ENCODE measurements at places on chromosomes 2 and 18.

- no peak for DNase-seq
These were observed 50.5 kb upstream of the MAP4K3 start for GRCh38 chr2:39487398-39488250.

DNA sequence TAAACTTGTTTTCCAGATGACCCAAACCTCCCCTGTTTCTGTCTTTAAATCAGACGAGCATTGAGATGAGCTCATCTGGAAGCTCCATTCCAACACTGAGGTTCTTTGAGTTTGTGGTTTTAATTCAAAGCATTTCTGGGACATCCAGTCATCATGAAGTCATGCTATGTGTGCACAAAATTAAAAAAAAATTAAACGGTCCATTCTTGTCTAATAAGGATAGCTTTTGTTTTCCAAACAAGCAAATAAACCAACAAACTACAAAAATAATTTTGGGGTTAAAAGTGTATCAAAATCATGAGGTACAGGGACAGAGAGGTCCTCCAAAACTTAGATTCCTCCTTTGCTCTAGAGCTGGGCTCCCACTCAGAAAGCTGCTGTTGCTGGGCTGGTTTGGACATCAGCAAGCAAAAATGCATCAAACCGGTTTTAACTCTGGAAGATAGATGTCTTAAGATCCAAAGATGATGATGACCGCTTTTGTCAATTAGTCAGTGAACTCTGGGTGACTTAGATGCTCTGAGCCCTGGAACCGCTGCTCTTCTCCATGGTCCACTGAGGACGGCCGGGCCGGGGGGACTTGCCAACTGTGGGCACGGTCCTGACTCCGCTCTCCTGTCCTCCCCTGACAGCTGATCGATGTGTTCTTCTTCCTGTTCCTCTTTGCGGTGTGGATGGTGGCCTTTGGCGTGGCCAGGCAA lies 65.4 kb downstream of the TRPM8 start:
- DNase-seq: no peak

DNA sequence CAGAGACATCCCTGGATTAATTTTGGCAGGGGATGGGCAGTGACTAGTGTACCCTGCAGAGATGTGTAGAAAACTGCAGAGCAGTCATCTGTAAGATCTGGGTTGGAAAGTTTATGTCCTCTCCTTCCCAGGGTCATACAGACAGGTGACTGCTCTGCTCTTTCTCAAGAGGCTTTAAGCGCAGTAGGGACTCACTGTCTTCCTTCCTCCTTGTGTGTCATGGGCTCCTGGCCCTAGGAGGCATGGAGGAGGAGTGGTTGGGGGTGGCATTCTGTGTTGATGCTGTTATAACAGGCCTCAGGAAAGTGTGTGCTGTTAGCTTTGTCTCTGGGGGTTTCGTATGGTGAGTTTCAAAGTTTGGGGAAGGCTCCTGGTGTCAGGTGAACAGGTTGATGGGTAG lies 130.5 kb upstream of the MGAT5 start:
- DNase-seq: no peak

DNA sequence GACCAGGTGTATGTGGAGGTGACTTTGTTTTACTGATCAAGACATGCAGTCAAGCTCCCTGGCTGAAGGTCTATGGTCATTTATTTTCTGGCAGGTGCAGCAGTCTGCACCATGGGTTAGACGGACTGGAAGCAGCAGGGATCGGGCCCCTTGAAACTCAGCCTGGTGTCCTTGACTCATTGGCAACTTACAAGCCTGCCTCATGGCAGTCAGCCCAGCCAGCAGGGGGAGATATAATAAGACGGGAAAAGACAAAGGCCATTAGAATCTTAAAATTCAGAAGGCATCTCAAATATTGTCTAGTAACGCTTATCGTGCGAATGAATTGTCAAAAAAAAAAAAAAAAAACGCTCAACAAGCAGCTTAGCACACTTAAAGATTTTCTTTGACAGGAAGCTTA lies 308.2 kb downstream of the EN1 start:
- DNase-seq: no peak

DNA sequence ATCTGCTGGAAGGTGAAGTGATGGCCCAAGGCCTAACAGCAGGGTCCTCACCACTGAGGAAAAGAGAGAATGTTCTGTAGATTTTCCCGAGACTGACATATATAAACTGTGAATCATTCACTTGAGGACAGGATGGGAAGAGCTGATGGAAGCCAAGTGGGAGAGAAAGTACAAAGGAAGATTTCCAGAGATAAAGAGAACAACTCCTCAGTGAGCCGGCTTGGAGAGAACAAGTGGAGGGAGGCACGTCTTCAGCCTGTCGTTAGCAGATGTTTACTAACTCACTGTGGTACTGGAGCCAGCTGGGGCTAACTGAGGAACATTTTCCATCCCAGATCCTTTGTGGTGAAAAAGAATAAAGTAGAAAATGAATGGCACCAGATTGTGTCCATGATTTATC lies 552.9 kb upstream of the TNP1 start:
- DNase-seq: peak; percentile 67

DNA sequence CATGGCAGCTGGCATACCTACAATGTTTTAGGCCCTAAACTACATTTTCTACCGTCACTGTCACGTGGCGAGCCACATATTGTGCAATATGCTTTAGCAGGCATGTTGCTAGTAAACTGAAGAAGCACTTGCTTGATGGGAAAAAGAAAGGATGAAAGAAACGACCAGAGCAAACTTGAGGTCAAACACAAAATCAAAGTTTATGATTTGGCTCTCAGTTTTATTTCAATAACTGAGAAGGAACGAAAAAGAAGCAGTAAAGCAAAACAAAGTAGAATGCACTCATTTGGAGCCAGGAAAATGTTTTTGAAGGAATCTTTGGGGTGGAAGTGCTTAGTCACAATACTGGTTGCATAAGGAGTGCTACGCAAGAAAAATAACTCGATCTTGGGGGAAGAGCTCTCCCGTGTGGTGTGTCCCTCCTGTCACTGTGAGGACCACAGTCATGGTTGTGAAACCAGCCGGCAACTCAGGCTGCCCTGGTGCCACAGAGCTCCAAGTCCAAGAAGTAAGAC lies 349.8 kb downstream of the RBM43 start:
- DNase-seq: peak; percentile 2

DNA sequence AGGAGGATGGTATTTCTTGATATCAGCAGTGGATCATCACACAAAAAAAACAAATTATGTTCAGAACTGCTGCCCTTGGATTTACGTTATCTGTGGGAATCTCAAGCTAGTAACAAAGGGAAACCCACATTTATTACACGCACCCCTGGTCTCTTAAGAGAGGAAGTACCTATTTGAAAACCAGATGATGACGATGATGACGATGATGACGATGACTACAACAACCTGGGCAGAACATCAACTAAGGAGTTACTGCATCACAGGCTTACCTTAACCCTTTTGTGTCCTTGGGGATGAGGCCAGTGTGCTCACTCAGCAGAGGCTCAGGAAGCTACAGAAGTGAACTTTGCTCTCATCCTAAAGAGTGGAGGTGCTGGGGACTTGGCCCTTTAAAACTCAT lies 169.4 kb downstream of the FSHR start:
- DNase-seq: no peak

DNA sequence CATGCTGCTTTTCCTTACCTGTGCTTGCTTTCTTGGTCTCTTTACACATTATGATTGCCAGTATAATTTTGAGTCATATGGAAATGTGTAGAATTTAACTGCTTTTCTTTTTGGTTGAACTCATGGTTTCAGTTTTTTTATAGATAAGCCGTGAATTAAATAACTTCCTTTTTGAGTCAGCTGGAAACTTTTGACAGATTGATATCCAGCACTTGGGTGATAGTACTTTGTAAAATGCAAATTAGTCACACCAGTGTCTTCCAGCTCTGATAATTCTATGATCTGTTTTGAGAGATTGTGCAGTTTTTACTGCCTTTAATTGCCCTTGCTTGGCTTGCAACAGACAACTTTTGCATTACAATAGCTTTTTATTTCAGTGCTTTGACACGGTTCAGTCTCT lies 86.4 kb downstream of the NCOA1 start:
- DNase-seq: no peak

- DNase-seq: no peak
These were observed 27.7 kb upstream of the SMCHD1 start for GRCh38 chr18:2627821-2628276.

- no peak for DNase-seq
These were observed 29.6 kb upstream of the KCNG3 start for GRCh38 chr2:42523341-42523740.

GRCh38 chr2:58553937-58554336 lies 312.8 kb upstream of the FANCL start:
- no peak for DNase-seq

DNA sequence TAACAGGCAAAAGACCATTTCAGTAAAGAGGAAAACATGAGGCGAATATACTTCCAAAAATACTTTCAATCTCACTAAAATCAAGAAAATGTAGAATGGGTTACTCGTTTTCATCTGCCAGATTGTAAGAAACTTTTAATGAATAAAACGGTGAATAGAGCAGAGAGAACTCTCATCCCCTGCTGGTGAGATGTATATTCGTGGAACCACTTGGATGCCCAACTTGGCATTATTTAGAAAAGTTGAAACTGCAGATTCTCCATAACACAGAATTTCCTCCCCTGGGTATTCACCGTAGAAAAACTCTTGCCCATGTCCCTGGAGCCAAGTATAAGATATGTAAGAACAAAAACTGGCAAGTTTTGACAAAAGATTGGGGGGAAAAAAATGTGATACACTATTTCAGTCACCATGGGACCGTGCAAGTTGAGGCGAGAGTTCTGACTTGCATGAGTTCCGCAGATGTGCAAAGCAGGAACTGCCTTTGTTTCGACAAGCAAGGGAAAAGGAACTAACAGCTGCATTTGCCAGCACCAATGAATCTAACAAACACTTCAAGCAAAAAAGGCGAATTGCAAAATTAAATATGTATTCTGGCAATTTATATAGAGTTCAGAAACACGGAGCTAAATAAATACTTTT lies 14.8 kb downstream of the TIMM21 start:
- peak; percentile 61 for DNase-seq

- no peak for DNase-seq
These were observed 142.0 kb upstream of the UNC80 start for GRCh38 chr2:209629597-209629996.

GRCh38 chr2:168645696-168646338 lies 156.6 kb upstream of the NOSTRIN start:
- DNase-seq: no peak

DNA sequence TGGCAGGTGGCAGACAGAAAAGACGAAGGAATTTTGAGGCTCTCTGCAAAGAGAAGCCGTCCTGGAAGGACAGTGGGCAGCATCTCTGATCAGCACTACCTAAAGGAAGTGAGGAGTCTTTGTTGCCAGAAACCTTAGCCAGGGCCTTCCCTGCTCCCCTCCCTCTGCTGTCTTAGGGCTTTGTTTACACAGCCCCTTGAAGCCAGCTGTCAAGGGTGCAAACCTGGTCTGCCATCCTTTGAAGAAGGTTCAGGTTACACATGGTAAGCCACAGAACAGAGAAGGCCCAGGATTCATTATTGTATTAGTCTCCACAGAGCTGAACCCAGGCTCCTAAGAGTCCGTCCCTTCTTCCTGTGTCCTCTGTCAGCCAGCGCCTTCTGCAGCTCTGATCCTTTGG lies 356.7 kb downstream of the TGIF1 start:
- DNase-seq: no peak

DNA sequence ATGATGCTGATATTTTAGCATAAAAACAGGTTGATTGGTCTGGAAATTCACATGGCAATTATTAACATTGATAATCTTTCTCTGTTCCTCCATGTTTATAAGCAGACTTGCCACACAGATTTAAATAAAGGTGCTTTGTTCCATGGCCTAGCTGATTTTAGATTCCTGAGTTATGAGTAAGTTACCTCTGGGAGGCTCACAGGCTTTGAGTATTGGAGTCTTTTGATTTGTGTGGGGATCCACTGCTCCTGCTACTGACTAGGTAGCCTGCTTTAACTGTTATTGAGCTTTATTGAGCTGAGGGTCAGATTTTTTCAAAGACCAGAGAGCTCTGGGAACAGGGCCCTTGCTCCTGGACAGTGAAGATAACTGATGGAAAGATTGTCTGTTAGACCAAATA lies 166.1 kb downstream of the ANKRD30B start:
- no peak for DNase-seq

DNA sequence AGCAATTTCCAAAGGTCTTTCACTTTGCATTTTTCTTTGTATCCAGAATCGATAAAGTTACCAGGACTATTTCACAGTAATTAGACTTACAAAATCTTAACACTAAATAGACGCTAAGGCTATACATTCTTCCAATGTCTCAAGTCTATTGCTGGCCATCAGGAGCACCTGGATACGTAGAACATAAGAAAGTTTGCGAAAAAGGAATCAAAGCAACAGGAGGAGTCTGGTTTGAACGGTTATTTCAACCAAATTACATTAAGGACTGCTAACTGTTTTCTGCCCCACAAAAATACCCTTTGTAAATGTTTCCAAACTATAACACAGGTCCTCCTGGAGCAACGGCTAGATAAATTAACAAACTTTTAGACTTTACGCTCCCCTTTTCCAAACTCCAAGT lies 1.4 kb upstream of the HNRNPA3 start:
- DNase-seq: no peak

DNA sequence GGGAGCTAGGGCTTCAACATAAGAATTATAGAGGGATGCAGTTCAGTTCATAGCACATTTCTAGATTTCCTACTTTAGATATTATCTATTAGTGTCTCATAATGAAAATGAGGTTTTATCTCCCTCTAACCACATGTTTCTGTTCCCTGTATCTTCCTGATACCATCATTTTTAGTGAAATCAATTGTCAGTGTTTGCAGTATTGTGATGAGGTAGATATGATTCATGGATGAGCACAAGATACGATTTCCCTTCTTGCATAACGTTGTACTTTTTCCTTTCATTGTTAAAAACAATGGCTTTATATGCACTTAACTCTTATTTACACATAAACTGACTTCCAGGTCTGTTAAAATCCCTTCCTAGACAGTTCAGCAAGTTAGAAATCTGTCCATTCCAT lies 211.4 kb downstream of the ZBTB7C start:
- no peak for DNase-seq

DNA sequence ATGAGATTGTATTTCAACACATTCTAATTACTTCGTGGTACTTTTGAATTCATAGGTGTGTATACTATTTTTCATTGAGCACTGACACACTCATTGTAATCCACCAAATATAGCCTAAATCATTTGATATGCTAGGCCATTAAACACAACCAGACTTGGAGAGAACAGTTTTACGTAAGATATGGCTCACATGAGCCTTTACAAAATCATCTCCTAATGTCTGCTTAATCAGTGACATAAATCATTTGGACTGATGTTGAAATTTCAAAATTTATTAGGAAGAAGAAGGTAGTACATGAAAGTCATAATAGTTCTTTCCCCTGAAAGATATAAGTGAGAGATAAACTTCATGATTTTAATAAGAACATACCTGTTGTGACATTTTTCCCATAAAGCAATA lies 550.2 kb upstream of the LINC00305 start:
- DNase-seq: no peak
